ENCODE measurements at places on chromosomes 7 and 10. TPM values are rescaled to one million over a fixed set of nuclear protein-coding genes. Genes with fewer than 3 reads are reported as not detected.

ARHGEF35 gene
- total RNA-seq: 4.2 TPM

NXPH1 gene
- total RNA-seq: not detected

RNLS gene
- total RNA-seq: 2.2 TPM

MOGAT3 gene
- total RNA-seq: not detected

SEPTIN7 gene
- 244 TPM for total RNA-seq

AUTS2 gene
- 3.0 TPM for total RNA-seq

- H3K36me3 ChIP-seq: no peaks in the 10 kb centered on the region
- DNase-seq: no peak
- peaks cover 32% of the 10 kb centered on the region for H3K4me1 ChIP-seq
- no peak overlapping the region for H3K4me3 ChIP-seq
- no peaks in the 10 kb centered on the region for H3K27me3 ChIP-seq
Observed at GRCh38 chr10:110973400-110973799, 54.0 kb downstream of the SHOC2 start.

DNA sequence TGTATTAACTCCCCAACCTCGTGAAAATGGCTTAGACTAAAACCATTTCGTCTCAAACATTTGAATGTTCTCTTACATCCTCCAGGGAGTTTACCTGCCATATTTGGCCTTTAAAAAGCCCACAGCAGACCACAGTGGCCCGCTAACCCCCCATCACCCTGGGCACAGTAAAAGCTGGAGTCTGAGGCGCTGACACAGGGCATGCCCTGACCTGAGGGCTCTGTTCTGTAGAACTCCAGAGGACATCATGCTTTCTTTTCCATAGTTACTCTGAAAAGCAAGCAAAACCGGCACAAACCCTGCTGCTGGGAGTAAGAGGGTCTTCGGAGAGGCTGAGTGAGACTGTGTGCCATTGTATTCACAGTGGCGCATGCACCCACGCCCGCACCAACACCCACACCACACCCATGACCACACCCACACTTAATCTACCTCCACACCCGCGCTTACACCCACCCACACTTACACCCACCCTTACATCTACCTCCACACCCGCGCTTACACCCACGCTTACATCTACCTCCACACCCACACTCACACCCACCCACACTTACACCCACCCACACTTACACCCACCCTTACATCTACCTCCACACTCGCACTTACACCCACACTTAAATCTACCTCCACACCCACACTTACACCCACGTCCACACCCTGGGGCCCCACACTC is 32.1 kb downstream of the LRRC27 start:
- DNase-seq: no peak
- H3K27me3 ChIP-seq: no peaks in the 10 kb centered on the region
- H3K4me3 ChIP-seq: no peak overlapping the region

DNA sequence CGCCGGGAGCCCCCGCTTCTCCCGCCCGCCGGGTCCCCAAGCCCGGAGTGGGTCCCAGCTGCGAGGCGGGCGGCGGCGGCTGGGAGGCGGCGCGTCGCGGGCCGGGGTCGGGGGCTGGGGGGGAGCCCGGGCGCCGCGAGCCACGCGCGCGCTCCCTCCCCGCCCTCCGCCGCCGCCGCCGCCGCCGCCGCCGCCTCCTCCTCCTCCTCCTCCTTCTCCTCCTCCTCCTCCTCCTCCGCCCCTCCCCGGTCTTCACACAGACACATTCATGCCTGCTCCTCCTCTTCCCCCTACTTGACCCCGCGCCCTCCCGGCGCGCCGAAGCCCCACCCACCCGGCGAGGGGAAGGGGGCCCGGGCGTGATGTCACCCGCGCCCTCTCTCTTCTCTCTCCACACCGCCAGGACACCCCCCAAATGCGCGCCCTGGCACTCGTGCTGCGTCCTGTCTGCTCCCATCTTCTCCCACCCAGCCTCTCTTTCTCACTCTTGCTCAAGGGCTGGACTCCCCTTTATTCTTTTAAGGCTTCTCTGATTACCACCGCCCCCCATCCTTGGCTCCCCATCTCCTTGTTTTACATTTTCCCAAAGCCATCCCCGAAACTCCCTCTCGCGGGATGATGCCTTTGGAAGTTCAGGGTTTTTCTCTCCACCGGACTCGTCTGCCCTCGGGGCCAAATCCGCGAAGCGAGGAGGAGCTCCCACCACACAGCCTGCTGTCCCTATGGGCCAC is 967 bp upstream of the GLI3 start:
- H3K4me3 ChIP-seq: peak overlapping the region; percentile 78
- DNase-seq: no peak
- H3K36me3 ChIP-seq: peaks cover 2% of the 10 kb centered on the region
- no peak overlapping the region for H3K27ac ChIP-seq

GRCh38 chr7:50803359-50804337 is 21.0 kb upstream of the GRB10 start:
- no peak for DNase-seq
- peaks cover 8% of the 10 kb centered on the region for H3K27me3 ChIP-seq
- peaks cover 4% of the 10 kb centered on the region for H3K4me1 ChIP-seq
- H3K4me3 ChIP-seq: no peak overlapping the region
